ENCODE measurements at places on chromosomes 7 and 10. TPM values are rescaled to one million over a fixed set of nuclear protein-coding genes. Genes with fewer than 3 reads are reported as not detected.

The FBXL13 gene
- total RNA-seq: 0.78 TPM

The ABCA13 gene
- 3.4 TPM for total RNA-seq

The CAMK2B gene
- total RNA-seq: 0.35 TPM

The PILRA gene
- 0.85 TPM for total RNA-seq

GRCh38 chr7:46651070-46651469 lies 730.0 kb upstream of the IGFBP3 start:
- peak; percentile 97 for DNase-seq

DNA sequence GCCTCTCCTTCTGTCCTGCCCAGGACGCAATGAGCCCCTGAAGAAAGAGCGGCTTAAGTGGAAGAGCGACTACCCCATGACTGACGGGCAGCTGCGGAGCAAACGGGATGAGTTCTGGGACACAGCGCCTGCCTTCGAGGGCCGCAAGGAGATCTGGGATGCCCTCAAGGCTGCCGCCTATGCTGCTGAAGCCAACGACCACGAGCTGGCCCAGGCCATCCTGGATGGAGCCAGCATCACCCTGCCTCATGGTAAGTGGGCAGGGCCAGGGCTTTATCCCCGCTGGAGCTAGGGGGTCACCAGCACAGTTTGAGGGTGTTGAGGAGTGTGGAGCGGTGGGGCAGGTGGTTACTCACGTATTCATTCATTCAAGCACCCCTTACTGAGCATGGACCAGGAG lies 4.7 kb upstream of the ANKRD2 start:
- no peak for DNase-seq

- no peak for DNase-seq
Observed at GRCh38 chr7:4722960-4723630, 41.0 kb downstream of the FOXK1 start.

- no peak for DNase-seq
Observed at GRCh38 chr10:132365102-132365501, 31.9 kb upstream of the PWWP2B start.

DNA sequence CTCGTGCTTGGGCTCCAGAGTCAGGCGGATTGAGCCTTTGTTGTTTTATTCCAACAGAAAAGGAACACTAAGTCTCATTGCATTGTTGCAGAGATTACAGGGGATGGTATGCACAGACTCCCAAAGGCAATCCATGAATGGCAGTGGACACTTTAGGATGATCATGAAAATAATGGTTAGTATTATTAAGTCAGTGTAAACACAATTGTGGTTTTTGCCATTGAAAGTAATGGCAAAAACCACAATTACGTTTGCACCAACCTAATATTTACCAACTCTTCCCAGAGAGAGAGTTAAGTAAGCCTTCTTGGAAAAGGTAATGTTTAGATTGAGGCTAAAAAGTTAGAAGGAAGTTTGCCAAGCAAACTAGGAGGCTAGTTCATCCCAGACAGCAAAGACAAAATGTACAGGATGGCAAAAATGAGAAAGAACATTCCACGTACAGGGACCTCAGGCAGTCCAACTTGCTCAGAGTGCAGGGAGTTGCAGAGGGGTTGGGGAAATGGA lies 72.9 kb upstream of the AMPH start:
- no peak for DNase-seq
